ENCODE measurements at places on chromosomes 7 and 10.

DNA sequence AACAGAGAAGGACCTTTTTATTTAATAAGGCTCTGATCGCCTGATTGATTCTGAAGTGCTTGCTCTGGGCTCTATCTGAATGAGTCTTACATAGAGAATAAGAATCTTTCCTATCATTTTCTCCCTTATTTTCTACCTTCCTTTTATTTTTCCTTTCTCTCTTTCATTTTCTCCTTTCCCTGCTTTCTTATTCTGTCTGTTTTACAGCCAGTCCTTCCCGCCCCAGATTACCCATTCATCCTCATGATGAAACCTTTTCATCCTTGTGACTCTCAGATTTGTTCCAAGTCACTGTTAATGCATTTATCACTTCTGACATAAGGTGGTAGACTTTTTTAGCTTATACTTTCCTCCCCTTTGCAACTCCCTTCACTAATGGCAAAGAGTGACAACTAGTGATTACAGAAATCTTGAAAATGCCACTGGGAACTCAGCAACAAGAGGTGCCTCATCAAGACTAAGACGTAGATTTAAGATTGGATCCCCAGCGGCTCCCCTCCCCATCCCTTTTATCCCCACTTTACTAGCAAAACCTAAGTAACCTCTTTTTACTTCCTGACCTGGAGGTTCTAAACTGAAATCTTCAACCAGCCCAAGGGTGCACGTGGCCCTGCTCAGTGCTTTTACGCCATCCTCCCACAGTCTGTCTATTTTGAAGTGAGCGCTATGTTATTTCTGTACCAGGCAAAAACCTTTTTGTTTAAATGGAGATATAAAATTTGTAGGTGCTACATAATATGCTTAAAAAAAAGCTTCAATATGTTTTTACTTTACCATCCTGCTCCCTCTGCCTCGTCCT is 179.8 kb downstream of the DYNC1I1 start:
- no peak for DNase-seq

DNA sequence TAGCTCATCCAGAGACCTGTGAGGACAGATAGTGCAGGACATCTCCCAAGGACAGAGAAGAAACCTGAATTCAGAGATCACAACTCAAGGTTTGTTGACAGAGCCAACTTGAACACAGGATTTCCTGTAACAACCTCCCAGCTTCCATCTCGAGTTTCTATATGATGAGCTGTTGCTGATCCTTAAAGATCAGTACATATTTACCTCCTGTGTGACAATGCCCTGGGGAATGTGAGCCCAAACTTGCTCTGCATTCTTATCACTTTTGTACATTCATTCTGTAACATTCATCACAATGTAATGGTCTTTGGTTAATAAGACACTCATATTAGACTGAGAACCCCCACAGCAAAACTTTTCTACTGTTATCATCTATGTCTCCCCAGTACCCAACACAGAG is 468.6 kb downstream of the XPNPEP1 start:
- no peak for DNase-seq

GRCh38 chr7:6250364-6250833 is 22.0 kb downstream of the CYTH3 start:
- DNase-seq, result no peak

GRCh38 chr10:50260791-50261281 is 9.5 kb upstream of the ASAH2 start:
- DNase-seq, result no peak

- no peak for DNase-seq
These were observed 99.0 kb downstream of the ADRA2A start for GRCh38 chr10:111175787-111176186.

DNA sequence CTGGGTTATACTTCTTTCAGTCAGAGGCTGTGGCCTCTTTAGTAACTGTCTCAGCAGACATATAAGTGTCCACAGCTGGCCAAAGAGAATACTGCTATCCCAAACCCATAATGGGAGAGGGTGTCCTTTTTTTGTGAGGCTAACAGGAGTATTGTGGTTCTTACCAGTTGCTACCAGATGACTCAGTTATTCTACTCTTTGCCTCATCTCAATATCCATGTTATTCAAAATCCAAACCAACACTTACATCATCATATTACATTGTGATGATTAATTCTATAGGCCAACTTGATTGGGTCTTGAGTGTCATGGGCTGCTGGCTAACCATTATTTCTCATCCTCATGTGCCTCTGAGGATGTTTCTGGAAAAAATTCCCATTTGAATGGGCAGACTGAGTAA is 120.9 kb downstream of the TMEM168 start:
- DNase-seq, result no peak

DNA sequence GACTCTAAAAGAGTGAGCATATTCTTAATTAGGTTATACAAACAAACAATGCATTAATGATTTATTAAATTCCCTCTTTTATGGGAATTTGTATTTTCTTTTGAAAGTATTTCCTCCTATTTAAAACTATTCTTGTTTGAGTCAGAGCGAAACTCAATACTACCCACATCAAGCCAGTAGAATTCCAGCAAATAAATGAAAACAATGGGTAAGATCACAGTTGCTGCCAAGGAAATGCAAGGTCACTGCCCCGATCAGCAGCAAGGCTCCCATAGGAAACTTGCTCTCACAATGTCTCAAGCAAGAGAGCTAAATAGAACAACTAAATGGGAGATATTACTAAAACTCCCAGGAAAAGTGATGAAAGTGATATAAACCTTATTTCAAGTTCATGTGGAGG is 206.3 kb downstream of the THSD7A start:
- DNase-seq, result no peak

- no peak for DNase-seq
These were observed 23.8 kb upstream of the STN1 start for GRCh38 chr10:103941801-103942200.

DNA sequence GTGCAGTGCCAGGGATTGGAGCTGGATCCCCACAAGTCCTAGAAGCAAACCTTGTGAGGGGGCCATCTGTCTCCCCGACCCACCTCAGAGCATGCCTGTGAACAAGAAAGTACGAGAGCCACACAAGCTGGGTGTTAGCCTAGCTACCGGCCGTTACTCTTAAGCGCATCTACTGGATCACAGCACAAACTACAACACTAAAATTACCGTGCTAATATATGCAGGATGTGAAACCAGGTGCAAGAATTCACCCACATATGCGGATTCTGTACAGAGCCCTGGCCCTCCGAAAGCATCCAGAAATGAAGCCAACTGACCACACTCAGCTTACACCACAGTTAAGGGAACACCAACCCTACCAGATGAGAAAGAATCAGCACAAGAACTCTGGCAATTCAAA is 16.0 kb upstream of the PRSS1 start:
- no peak for DNase-seq

DNA sequence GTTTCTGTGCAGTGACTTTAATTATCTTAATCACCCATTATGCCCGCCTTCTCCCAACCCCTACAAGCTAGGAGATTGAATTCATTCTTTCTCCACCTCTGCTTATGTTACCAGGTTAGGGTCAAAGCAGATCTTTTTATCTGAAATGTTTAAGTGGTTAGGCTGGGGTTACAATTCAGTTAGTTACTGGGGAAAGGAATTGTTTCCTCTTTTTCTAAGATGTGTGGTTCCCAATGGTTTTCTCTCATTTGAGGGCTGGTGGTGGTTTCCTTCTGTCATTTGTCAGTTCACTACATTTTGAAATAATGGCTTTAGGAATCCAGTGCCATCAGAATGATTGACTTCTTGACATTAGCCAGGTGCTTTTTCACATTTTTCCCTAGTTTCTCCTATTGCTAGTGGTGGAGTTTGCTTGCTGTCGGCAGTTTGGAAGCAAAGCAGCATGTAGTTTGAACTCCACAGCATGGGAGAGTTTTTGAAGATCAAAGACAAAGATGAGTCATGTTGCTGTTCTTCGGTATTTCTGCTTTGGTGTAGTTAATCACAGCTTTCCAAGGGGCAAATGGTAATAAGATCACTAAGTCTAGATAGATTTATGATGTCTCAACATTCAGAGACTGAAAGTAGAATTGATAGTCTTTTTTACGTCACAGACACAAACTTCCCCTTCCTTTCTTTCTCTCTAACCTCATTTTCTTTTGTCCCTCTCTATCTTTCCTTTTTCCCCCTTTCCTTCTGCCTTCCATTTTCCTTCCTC is 168.2 kb downstream of the SND1 start:
- DNase-seq, result no peak

All from HL-60 (cell line).